ENCODE measurements at places on chromosomes 7 and 10. TPM values are rescaled to one million over a fixed set of nuclear protein-coding genes. Genes with fewer than 3 reads are reported as not detected.

DNA sequence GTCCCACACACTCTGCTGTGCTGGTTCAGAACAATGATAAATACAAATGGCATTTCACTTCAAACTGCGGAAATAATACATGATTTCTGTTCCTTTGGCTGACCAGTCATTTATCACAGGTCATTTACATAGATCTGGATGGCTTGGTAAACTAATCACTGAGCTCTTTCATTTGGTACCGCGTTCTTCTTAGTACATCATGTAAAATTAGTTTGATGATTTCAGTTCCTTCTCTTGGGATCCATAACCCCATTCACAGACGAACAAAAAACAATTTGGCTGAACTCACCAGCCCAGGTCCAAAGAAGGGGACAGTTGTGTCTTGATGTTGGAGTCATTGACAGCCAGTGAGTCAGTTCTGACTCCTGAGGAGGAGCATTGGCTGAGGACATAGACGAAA is 689.8 kb downstream of the INHBA start:
- DNase-seq = peak; percentile 54

GRCh38 chr7:114901771-114902170 is 20.1 kb upstream of the MDFIC start:
- DNase-seq = peak; percentile 83

The PLXDC2 gene
- 44.5 TPM for total RNA-seq

DNA sequence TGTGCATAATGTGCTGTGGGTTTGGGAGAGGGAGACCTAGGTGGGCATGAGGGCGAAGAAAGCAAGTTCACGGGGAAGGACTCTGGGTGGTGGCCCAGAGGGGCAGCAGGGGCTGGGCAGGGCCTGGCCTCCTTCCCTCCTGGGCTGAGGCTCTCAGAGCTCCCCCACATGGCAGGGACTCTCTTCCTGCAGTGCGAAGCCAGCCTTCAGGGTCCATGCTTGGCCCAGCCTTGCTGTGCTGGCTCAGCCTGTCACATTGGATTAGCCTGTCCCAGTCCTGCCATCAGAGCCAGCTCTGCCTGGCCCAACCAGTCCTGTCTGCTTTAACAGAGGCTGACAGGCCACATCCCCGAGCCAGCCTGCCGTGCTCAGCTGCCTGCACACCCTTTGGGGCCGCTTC is 20.4 kb upstream of the ZNF488 start:
- DNase-seq = no peak

The APBB1IP gene
- total RNA-seq = not detected

The TMEM140 gene
- 0.27 TPM for total RNA-seq

The CYP2E1 gene
- total RNA-seq = 2.2 TPM

DNA sequence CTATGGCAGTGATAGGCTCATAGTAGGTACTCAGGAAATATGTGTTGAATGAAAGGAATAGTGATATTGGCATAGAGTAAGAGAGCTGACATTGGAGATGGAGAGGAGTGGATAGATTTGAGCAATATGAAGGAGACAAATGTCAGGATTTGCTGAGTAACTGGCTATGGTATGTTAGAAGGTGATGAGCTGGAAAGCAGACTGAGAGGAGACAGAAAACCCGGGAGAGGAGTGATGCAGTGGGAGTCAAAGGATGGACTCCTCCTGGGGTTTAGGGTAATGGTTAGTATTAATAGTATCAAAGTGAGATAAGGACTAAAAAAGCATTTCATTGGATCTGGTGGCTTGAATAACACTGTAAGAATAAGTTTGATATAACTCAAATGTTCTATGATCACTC is 64.8 kb downstream of the CD36 start:
- no peak for DNase-seq

DNA sequence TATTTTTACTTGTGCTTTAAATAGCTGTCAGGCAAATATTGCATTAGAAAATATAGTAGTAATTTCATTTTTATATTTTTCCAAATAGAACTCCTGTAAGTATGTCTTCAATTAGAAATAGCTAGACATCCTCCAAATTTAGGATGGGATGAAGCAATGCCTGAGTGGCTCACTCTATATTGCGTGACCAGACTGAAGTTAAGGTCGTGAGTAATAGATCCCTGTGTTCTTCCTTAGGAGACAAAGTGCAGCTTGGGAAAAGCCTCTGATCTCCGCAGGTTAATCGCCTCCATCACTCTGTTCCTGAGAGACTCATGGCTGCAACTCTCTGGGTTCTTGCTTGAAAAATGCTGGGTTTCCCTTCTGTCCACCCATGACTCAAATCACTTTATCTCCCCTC is 484.8 kb upstream of the ANKRD30A start:
- no peak for DNase-seq

DNA sequence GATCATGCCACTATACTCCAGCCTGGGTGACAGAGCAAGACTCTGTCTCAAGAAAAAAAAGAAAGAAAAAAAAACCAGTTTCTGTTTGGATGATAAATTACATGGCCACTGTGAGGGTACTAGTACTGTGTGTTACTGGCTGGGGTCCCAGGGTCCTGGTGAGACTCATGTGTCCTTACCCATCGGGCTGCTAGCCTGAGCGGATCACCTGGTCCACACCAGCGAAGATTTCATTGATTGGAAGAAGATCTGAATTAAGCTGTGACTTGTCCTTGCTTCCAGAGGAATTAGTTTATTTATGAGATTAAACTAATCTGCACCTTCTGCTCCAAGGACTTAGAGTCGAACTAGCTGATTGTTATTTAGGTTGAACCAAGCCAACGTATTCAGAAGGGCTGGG is 40.0 kb upstream of the BAMBI start:
- no peak for DNase-seq

DNA sequence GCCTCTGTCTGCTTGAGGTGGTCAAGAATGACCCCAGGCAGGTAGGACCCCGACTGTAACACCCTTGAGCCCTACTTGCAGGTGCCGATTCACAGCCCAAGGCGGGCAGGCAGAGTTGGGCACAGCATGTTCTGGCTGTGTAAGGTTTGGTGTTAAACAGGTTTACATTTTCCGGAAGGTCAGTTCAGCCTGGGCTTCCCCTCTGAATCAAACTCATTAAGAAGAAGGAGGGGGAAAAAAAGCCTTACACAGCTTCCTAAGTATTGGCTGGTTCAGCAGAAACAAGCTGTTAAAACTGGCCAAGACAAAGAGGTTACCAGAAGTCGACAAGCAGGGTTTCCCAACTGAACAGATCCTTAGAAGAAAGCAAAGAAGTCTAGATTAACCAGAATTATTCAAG is 132.7 kb downstream of the PRPF18 start:
- no peak for DNase-seq

DNA sequence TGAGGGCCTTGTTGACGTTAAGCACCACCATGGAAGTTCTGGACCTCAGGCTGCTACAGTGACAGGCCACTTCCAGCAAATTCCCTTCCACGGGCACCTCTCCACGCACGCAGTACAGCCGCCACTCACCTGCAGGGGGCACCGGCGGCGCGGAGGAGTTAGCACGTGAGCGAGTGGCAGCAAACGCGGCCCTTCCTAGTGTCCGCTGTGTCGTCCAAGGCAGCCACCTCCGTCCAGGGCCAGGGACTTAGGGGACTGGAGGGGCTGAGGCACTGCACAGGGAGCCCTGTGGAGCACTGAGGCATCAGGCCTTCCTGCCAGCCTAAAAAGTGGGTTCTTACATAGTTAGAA is 164.4 kb downstream of the SVIL start:
- DNase-seq = no peak

GRCh38 chr10:72309290-72310240 is 35.8 kb downstream of the DDIT4 start:
- DNase-seq = no peak

The MSRB2 gene
- total RNA-seq = 18.9 TPM

DNA sequence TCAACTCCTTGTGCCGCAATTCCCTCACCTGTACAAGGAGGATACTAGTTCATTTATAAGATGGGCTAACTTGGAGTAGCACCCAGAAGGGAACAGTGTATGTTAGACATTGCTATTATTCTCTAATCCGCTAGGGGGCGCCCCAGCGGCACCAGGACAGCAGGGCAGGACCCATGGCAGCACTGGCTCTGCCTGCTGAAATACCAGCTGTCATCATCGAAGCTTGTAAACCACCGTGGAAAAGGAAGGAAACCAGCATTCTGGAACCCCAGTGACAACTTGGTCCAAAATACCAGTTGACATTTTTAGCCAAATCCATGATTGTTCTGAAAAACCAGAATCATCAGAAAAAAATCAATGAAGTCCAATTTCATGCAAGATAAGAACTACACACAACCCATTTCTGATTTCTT is 134.4 kb downstream of the ITGA8 start:
- DNase-seq = no peak

GRCh38 chr10:59273445-59273844 is 88.9 kb downstream of the FAM13C start:
- DNase-seq = no peak

- no peak for DNase-seq
Observed at GRCh38 chr7:133360201-133360600, 107.3 kb downstream of the EXOC4 start.

- DNase-seq = no peak
Observed at GRCh38 chr7:131546126-131546525, 10.3 kb downstream of the PODXL start.

The TPK1 gene
- 2.2 TPM for total RNA-seq

GRCh38 chr10:83934641-83935338 is 204.5 kb upstream of the GHITM start:
- no peak for DNase-seq

DNA sequence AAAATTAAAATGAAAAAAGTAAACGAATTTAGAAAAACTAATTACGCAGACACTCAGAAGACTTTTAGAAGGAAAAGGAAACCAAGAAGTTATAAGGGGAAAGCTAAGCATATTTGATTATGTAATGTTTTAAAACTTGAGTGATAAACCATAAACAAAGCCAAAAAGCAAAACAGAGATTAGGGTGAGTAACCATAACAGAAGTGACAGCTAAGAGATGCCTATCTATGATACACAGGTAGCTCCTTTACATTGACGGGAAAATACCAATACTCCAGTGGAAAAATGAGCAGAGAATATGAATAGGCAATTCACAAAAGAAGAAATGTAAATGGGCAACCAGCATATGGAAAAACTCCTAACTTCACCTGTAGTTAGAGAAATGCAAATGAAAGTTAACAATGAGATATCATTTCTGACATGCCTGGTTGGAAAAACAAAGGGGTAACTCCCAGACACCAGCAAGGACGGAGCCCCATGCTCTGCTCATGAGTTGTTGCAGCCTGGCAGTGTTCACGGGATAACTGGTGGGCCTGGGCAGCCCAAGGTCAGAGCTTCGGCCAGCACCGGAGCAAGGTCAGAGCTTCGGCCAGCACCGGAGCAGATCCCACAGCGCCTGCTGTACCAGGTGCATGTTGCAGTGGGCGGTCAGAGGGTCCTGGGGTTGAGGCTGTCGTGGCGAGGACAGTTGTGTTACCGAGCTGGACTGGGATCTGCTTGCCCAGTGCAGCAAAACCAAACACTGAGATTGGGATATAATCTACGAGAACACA is 58.9 kb downstream of the ALOX5 start:
- DNase-seq = no peak

GRCh38 chr10:6136215-6137201 is 47.7 kb downstream of the RBM17 start:
- DNase-seq = peak; percentile 78

The EMX2 gene
- total RNA-seq = not detected

The SLC18A2 gene
- not detected for total RNA-seq

DNA sequence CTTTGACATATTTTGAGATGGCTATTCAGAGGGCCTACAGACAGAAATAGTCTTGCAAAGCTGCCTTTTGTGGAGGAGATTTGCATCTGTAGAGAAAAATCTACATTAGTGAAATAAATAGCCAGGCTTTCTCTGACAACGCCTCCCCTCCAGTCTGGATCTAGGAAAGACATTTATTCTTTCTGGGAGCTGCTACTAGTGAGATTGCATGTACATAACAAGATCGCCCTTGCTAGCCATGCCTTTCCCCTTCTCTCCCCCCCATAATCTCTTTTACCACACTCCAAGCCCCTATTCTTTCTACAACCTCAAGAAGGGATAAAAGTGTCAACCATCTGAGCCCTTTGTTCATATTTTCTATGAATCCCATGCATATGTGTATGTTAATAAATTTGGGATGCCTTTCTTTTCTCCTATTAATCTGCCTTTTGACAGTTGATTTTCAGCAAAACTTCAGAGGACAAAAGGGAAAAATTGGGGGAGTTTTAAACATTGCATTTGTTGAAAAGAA is 194.2 kb downstream of the SNX13 start:
- no peak for DNase-seq

GRCh38 chr7:141691961-141692360 is 10.0 kb downstream of the DENND11 start:
- DNase-seq = no peak

The CYP17A1 gene
- total RNA-seq = not detected

DNA sequence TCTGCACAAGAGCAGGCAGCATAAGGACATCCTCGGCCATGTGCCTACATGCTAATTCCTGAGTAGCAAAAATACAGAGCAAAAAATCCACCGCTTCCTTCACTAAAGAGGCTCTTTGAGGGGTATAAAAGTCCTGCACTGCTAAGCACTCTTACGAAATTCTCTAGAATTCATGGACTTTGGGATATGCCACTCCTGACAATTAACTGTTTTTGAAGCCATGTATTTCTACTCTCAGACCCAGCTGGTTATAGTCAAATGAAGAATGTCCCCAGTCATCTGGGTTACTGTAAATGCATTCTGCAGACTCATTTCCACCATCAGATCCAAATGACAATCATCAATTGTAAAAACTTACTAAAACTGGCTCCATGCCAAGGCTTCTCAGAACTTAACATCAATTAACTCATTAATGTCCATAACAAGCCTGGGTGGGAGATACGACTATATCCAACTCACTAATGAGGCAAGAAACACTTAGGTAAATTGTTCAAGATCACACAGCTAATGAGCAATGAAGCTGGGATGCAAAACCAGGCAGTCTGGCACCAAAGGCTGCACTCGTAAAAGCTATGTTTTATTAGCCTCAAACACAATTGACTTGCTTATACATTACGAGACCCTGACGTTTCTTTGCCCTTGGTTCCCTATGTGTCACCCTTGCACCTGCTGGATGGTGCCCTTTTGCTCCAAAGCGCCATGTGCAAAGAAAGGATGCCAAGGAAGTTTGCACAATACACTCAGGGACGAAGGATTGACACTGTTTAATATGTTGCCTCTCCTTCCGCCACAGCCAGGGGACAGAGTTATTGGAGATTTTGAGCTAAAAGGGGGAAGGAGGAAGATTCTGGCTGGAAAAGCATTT is 250.4 kb downstream of the ELMO1 start:
- no peak for DNase-seq

The SFXN2 gene
- 9.1 TPM for total RNA-seq

DNA sequence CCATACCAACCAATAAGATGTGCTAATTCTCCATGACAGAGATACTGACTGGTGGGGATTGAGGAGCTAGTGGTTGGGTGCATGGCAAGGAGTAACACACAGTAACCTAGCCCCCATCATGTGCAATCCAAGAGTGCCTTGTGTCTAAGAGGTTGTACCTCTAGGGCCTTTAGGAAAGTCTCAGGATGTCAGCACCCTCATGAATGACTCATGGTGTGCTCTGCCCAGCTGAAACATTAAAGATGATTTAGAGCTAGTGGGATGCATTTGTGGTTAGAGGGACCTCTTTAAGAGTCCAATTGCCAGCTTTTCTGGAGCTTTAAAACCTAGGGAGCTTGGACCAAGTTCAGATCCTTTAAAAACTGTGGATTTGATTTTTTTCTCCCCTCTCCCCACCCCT is 181.1 kb downstream of the HERPUD2 start:
- DNase-seq = no peak
